ENCODE measurements at places on chromosomes 2 and 18. TPM values are rescaled to one million over a fixed set of nuclear protein-coding genes. Genes with fewer than 3 reads are reported as not detected.
A peak's percentile ranks its signal among the peaks of the same experiment; 100 is the strongest.

DNA sequence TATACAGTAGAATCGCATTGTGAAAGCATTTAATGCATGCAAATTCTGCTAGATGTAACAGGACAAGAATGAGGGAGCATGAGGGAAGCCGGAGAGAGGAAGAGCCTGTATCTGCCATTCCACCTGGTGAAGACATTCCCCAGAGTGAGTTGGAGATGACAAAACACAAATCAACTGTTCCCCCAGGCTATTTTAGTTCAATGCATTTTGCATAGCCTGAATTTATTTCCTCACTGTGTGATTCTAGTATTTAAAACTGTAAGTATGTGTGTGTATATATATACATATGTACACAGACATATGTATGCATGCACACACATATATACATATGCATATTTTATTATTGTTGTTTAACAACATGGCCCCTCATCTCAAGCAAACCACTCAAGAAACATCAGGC is 54.7 kb downstream of the CCDC68 start:
- DNase-seq = no peak

- no peak for DNase-seq
Observed at GRCh38 chr2:23839919-23840578, 86.9 kb downstream of the ATAD2B start.

GRCh38 chr2:229564300-229564907 is 150.0 kb downstream of the DNER start:
- DNase-seq = no peak

- no peak for DNase-seq
Observed at GRCh38 chr2:196840171-196840570, 31.0 kb upstream of the C2orf66 start.

The CDH20 gene
- total RNA-seq = not detected

DNA sequence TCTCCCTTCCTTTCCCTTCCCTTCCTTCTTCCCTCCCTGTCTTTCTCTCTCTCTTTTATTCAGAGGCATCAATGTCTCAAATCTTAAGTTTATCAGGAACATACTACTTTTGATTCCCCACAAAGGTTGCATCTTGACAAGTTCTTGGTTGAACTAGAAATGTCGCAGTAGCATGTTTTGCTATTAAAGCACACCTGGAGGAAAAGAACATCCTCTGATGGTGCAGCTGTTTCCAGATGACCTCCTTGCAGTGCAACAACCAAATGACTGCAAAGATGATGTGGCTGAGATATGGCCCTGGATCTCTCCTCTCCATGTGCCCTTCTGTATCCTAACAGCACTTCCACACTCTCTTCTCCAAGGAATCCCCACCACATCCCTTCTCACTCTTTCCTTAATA is 127.2 kb downstream of the SLC8A1 start:
- no peak for DNase-seq

The KCTD1 gene
- 14.4 TPM for total RNA-seq

DNA sequence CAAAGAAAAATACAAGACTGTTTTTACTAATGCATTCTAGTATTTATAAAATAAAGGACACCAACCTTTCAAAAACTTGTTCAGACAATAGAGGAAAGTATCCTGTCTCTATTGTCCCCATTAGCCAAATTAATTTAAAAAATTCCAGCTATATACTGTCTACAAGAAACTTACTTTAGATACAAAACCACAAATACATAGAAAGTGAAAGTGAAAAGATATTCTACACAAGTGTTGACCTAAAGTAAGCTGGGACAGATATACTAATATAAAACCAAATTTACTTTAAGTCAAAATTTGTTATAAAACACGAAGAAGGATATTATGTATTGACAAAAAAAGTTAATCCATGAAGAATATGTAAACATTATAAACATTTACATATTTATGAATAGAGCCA is 893.3 kb upstream of the TMEFF2 start:
- DNase-seq = no peak

The ATOH8 gene
- total RNA-seq = 18.6 TPM

DNA sequence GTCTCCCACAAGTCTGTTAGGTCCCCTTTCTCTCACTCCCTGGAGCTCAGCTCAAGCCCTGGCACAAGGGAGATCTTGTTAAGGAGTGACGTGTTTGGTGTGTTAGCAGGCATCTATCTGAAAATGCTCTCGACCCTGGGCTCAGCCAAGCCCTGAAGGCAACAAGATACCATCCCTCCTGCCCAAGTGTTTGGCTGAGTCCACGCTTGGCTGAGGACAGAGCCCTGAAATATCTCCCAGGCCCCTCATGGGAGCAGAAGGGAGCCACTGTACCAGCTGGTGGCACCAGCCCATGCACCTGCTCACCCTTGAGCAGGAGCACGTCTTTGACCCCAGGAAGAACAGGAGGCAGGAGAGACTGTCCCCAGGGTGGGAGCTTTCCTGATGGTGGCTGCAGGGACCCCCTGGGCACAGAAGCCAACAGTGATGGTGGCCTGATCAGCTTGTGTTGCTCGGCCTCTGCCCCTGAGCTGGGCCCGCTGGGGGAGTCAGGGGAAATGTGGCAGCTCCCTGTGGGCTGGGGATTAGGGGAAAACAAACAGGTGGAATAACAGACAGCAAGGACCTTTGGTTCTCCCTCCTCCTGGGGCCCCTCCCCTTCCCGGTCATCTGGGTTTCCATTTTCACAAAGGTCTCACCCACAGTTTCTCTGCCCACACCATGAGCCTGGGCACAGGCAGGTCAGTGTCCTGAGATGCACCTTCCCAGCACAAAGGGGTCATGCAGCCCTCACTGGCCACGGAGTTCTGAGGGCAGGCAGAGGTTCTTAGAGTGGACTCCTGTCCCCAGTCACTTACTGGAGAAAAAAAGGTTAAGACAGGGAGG is 91.6 kb downstream of the RHOB start:
- DNase-seq = no peak

The LRRC30 gene
- not detected for total RNA-seq

GRCh38 chr2:16064745-16065144 is 124.4 kb downstream of the MYCN start:
- DNase-seq = no peak

The UGT1A6 gene
- not detected for total RNA-seq

- DNase-seq = no peak
Observed at GRCh38 chr2:108446703-108447102, 2.3 kb upstream of the GCC2 start.

DNA sequence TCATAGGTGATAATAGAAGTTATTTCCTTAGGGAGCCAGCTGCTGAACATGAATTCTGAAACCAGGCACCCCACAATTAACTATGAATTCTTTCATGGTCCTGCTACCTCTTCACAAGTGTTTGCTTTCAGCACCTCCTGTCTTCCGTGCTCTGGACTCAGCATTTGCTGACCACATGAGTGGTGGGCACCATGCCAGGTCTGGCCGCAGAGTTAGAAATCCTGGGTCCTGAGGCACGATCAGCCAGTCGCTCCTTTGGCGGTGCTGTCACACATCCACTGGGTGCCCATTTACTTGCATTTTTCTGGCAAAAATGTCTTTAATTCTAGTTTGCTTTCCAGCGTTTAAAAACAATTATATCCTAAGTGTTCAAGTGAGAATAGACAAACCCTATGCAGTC is 196.4 kb upstream of the PXDN start:
- DNase-seq = no peak

DNA sequence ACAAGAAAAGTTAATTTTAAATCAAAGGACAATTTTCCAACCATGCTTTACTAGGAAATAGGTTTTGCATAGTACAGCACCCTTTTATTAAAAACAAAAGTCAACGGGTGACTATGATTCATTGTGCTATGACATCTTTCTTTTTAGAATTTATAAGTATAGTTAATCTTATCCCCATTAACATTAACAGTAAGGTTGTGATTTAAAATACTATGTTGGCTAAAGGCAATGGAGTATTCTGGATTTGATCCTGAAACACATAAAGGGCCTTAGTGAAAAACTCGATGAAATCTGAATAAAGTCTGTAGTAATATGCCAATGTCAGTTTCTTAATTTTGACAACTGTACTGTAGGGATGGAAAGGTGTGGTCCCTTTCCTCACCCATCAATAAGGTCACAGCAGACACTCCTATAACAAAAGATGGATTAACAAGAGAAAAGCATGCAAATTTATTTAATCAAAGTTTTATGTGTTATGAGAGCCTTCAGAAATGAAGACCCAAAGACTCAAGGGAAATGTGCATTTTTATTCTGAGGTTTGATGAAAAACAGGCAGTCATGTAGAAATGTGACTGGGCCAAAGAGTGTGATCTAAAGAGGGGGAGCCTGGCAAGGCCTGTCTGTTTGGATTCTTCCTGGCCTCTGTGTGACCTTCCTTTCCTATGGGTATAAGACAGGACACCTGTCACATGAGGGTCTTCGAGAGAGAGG is 731.4 kb downstream of the TSN start:
- no peak for DNase-seq

DNA sequence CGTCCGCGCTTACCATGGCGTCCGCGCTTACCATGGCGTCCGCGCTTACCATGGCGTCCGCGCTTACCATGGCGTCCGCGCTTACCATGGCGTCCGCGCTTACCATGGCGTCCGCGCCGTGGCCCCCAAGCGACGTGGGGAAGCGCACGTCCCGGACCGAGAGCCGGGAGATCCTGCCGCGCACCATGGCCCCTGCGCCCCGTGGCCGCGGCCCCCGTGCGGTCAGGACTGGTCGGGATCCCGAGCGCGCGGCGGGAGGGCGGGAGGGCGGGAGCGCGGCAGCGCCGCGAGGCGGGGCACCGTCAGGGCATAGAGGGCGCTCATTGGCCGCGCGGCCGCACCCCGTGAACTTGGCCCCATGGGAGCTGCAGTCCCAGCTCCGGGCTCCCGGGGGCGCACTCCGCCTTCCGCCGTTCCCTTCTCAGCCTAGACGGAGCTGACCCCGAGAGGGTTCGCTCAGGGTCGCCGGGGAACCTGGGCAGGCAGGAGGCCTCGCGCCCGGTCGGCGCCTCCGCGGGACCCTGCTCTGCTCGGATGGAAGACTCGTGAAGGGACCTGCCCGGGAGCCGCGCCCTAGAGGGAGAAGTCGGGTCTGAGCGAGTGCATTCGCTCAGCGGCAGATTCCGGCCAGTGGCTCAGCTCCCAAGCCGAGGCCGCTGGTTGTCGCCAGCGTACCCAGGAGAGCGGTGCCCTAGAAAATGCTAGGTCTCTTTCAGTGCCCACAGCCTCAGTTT is at the start of gene ENOSF1:
Gene ENOSF1, minus strand, starts transcription at position 230 of the 734 bp plus-strand sequence. Its CDS starts 43 bp downstream, at position 187.
- peak; percentile 97 for DNase-seq

DNA sequence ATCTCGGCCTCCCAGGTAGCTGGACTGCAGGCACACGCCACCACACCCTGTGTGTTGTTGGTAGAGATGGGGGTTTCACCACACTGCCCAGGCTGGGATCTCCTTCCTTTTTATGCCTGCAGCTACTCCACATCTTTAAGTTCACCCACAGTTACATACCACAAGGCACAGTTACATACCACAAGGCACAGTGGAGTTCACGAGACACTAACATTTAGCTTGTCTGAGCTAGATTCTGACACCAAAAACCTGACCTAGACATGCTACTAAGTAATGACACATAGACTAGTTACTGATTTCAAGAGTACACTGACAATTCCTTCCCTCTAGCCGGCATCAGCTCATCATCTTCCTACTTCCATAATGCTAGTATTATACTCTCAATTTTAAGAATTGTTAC is 4.3 kb downstream of the POLR2D start:
- no peak for DNase-seq

The DSG2 gene
- 21.2 TPM for total RNA-seq

DNA sequence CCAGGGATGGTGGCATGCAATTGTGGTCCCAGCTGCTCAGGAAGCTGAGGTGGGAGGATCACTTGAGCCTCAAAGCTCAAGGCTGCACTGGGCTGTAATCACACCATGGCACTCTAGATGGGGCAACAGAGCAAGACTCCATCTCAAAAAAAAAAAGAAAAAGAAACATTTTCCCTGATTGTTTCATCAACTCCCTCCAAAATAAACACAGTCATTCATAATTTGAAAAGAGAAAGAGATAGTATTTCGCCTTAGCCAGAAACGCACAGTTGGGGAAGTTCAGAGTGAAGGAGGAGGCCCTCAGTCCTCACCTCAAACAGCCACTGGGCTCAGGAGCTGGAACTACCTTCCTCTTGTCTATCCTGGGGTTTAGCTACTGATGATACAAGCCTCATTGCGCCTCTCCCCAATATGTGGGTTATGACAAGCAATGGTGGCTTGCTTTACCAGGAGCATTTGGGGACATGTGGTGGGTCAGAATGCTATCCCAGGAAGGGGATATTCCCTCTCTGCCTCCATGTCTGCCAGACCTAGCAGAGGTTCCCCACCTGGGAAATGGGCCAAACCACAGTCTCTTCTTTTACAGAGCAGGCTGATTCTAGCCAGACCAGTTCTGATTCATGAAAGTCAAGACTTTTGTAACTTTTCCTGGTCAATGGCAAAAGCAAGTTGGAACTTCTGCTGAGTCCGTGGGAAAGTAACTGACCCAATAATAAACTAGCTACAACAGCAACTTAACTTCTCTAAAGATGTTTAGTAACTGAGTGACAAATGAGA is 22.2 kb upstream of the TMEM87B start:
- peak; percentile 55 for DNase-seq

DNA sequence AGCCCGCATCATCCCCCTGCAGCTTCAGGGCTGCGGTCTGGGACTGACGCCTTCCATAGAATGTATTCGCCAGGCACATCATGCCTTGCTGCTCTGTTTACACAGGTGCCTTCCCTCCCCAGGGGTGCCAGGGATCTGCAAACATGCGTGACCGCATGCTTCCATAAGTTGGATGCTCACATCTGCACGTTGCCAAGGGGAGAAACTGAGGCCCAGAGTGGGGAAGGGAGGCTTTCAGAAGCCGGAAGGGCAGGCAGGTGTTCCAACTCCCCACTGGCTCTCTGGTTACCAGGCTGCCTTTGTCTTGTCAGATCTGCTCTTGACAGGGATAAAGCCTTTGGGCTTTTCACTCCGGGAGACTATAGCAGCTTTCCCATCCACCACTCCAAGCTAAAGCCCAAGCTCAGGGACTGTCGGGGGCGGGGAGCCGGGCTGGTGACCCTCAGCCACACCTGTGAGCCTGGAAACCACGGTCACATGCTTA is 125.8 kb upstream of the TNP1 start:
- no peak for DNase-seq

DNA sequence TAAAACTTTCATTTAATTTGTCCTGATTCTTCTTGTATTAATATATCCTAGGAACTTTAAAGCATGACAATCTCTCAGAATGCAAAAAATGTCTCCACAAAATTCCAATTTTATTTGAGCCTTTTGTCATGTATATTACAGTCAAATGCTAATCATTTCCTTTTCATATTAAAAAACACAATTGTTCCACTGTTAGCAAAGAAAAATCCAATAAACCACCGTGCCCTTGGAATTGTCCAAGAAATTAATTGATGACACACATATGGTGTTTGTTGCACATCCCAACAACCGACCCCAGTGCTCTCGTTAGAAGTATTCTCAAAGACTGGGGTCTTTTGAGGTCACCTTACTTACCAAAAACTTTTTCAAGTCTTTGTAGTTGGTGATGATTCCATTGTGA is 28.1 kb downstream of the GFPT1 start:
- DNase-seq = no peak
